Endothelial cell of umbilical vein (primary cell): ENCODE measurements at places on chromosomes 2 and 18.

- peak; percentile 41 for DNase-seq
Observed at GRCh38 chr2:241617431-241618154, 19.4 kb downstream of the THAP4 start.

GRCh38 chr2:23241121-23241520 lies 143.9 kb upstream of the KLHL29 start:
- no peak for DNase-seq

GRCh38 chr2:236107942-236108625 lies 60.1 kb downstream of the GBX2 start:
- peak; percentile 58 for DNase-seq

- no peak for DNase-seq
Observed at GRCh38 chr18:6595666-6596065, 133.8 kb upstream of the ARHGAP28 start.

DNA sequence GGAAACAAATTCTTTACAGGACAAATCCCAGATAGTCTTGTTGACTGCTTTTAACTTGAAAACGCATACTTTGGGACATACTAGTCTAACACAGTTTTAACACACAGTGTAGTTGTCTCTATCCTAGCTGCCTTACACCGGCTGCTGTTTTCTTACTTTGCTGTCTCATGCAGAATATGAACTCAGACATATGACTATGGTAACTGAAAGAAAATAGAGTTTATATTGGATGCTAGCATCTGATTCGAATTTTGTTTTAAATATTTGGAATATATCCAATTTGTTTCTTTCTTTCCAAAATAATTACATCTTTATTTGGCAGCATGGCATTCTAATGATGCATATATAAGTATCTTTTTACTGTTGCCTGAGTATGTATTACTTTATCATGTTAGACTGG lies 69.8 kb downstream of the ANKRD12 start:
- no peak for DNase-seq

DNA sequence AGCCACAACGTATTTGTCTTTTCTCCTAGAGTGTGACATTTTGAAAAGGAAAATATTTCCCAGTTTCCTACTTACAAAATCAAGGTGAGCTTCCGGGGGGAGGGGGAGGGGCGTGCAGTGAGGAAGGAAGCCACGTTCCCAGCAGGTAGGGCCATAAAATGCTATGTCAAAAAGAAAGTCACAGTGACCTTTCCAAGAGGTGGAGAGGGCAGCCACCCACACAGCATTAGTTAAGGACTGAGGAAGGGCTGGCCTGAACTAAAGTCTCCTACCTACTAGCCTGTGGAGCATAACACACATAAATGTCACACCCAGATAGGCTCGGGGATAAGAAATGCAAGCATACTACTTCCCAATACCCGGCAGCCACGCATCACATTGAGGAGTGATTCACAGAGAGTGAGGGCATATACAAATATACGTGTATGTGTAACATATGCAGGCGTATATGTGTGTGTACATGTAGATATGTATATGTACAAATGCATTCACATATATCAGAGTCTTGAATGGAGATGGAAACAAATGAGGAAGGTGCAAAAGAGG lies 191.1 kb downstream of the STK39 start:
- DNase-seq, result no peak

- DNase-seq, result no peak
Observed at GRCh38 chr2:20487392-20488174, 40.7 kb downstream of the RHOB start.

DNA sequence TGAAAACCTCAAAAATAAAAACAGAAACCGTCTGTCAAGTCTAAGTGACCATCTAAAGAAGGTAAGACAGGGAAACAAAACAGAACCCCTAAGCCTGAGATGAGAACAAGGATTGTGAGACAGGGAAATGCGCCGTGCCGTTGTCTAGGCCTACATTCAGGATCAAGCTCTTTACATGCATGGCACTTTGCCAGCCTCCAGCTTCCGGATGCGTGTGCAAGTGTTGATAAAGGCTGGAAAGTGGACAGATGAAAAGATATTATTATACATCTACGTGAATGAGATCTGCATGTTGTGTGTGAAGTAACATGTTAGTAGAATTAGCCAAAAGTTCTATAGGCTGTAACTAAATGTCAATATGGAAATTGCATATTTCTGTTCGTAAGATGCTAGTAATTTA lies 28.6 kb upstream of the TMEM87B start:
- peak; percentile 94 for DNase-seq

- no peak for DNase-seq
Observed at GRCh38 chr2:182818501-182818900, 47.9 kb downstream of the FRZB start.

GRCh38 chr2:127419448-127420038 lies 1.3 kb downstream of the PROC start:
- DNase-seq, result no peak

DNA sequence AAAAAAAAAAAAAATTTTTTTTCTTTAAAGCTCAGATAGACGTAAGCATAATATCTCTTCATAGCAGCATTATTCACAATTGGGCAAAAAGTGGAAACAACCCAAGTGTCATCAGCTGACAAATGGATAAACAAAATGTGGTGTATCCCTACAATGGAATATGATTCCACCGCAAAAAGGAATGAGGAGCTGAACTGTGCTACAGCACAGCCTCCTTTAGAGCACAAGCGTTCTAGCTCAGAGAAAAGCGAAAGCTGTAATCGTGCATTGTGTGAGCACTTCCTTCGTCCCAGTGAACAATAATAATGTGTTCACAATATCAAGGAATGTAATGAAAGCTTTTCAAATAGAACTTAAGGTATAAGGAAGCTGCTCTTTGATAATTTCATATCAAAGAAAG lies 11.7 kb upstream of the CHMP1B start:
- DNase-seq, result no peak

DNA sequence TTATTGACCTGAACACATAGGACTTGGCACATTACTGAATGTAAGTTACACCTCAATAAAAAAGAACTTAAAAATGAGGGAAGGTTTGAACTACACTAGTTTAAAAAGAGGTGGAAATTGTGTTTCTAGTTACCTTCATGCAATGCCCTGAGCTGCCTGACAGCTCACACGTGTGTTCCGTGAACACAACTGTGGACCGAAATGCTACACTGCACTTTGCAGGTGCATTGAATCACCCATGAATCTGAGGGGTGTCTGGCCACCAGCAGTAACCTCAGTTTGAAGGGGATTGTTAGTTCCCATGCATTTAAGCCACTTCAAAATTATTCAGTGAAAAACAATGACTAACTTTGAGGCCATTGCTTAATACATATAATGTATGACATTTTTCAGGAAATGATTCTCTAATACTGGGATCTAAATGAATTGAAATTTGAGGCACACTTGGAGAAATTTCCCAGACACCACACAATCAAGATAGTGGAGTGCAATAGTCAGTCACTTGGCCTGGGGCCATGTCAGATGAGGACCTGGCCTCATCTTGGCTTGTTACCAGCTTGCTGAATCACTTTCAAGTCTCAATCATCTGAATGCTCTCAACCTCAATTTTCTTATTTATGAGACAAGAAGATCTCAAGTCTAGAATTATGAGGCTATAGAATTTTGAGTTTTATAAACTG lies 59.3 kb downstream of the MYL12B start:
- peak; percentile 94 for DNase-seq

- no peak for DNase-seq
Observed at GRCh38 chr18:9839853-9840252, 45.9 kb upstream of the TXNDC2 start.

DNA sequence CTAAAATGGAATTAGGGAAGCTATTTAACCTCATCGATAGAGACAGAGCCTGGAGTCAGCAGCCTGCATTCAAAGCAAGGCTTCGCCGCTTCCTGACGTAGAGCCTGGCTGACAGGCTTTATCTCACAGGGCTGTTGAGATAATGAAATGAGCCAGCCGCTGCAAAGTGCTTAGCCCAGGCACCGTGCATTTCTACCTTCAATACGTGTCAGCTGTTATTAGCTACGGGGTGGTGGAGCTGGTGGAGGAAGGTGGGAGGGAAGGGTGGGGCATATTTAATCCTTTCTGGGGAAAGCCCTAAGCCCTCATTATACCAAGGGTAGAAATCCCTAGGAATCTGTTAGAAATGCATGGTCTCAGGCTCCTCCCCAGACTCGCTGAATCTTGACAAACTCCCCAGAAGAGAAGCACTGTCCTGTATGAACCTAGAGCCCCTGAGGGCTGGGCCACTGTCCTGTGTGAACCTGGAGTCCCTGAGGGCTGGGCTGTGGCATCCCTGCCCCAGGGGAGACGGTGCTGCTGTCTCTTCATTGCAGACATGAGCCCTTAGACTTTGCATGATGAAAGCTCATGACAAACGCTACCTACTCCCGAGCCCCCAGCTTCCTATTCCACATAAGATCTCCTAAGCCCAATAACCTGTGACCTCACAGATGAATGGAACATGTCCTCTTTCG lies 72.4 kb downstream of the ALPK2 start:
- no peak for DNase-seq

DNA sequence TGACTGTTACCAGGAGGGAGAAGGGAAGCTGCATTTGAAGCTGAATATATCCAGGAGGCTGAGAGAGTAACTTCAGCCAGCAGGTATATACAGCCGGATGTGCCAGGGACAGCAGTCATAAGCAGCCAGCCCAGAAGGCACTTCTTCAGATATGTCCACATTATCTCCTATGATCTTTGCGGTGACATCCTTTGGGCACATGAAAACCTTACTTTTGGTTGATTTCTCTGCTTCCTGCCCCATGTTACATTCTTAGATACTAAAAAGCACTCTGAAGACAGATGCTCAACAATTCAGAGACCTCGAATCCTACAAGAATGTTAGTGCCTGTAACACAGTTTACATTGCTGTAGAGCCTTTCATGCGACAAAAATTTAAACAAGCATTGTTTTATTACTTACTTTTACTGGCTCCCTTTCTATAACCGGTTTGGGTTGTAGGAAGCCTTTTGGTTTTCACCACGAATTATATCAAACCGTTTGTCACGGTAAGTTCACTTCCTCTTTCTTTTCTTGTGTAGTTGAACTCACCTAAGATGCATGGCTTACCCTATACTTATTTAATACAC lies 50.3 kb upstream of the TLK1 start:
- DNase-seq, result no peak

DNA sequence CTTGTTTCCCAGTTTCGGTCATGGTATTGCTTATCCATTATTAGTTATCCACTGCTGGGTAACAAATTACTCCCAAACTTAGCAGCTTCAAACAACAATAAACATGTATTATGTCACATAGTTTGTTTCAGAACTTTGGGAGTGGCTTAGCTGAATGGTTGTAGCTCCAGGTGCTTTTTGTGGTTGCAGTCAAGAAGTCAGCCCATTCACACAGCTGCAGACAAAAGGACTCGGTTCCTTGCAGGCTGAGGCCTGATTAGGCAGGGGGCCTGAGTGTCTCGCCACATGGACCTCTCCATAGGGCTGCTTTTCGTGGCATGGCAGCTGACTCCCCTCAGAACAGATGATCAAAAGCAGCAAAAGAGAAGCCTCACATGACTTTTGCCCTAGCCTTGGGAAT lies 58.2 kb upstream of the ITGA4 start:
- no peak for DNase-seq

- no peak for DNase-seq
Observed at GRCh38 chr18:40380686-40381439, 1574.2 kb upstream of the PIK3C3 start.
